ENCODE measurements at places on chromosomes 11 and 22.
A peak's percentile ranks its signal among the peaks of the same experiment; 100 is the strongest.

DNA sequence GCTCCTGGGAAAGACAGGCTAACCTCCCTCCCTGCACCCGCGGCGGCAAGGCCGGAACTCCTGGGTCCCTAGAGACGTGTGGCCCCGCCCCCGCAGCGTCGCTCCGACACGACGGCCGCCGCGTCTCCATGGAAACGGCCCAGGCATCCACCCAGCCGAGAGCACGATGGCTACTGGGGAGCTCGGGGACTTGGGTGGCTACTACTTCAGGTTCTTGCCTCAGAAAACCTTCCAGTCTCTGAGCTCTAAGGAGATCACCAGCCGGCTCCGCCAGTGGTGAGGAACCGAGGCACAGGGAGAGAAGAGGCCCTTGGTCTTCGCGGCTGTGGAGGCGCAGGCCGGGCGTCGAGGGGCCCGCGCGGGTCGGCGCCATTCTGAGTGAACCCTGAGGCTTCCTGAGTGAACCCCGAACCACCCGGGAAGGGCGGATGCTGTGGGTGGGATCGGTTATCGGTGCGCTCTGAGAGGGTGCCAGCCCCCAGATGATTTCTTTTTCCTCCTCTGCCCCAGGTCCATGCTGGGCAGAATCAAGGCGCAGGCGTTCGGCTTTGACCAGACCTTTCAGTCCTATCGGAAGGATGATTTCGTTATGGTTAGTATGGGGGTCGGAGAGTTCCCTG, at the start of gene CFAP300:
Gene CFAP300 (plus strand): TSS at position 133 of the 620 bp plus-strand sequence. CDS start 34 bp downstream, at position 167.
- DNase-seq = peak; percentile 6

DNA sequence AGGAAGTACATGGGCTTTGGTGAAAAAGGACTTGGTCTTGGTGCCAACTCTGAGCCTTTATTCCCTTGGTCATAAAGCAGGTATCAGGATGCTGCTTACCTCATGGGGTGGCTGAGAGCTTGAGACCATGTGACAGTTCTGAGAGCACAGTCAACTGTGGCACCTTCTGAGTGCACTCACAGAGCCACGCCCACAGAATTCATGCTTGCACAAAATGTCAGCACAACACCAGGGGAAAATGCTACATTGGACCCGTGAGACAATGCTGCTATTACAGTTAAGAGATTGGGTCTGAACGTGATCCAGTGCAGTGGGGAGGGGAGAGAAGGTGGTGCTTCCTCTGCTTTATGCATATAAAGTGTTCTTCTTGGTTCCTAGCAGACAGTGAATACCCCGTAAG, 79.5 kb upstream of the SPON1 start:
- no peak for DNase-seq

DNA sequence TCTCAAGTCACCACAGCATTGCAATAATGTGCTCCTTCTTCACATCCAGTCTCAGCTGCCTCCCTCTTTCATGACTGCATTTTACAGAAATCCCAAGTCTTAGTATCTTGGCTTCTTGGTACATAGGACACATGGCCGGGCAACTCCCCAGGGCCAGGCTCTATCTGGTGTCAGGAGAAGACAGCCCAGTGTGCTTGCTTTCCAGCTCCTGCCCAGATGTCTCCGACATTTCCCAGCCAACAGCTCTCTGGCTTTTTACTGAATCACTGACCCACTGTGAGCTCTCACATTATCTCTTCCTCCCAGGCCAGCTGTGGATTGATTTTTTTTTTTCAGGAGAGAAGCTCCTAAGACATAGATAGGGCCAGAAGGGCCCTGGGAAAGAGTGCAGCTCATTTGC, 346.0 kb upstream of the C11orf87 start:
- DNase-seq = no peak

- no peak for DNase-seq
These were observed at the start of gene MUC5B for GRCh38 chr11:1222491-1223345. MUC5B (plus strand) TSS chr11:1223066; CDS start chr11:1223124, 58 bp downstream.

DNA sequence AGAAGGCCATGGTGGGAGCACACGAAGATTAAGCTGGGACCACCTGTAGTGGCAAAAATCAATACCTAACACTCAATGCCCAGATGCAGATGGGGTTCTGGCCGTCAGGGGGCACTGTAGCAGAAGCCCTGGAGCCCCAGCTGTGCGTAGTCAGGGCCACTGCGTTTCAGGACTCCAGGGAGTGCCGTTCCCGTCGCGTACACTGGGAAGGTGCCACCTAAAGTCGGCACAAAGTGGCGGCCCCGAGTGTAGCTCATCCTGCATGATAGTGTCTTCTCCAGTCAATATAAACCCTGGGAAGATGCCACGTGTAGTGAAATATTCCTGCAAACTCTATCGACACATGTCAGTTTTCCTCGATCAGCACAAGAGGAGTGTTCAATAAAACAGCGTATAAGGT, 123.8 kb upstream of the NTM start:
- DNase-seq = no peak

GRCh38 chr22:19509191-19509590, 15.0 kb downstream of the CLDN5 start:
- no peak for DNase-seq

DNA sequence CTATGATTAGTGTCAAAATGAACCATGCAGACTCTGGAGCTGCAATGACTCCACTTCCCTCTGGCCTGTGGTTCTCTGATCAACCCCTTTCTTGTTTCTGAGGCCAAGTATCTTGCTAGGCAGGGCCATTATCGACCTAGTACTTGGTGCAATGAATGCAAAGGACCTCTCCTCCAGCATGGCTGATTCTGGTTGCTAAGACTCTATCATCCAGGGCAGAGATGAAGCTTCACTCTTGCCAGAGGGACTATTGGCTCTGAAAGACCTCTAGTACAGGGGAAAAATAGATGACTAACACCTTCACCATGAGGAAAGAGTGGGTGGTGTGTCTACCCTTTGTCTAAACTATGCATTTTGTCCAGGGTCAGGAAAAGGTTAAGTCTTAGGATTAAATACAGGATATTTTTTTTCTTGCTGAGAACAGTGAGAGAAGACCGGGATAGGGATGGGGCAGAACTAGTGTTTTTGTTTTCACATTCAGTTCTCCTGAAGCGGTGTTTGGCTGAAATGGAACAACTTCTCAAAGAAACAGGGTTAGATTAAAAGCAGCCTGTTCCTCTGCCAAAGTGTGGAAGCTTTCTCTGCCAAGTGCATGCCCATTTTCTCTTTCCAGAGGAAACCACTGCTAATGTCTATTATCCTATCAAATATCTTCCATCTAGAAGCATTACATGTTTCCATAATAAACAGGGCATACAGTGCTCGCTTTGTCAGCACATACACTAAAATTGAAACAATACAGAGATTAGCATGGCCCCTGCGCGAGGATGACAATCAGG, 5.0 kb upstream of the MTFP1 start:
- DNase-seq = no peak

DNA sequence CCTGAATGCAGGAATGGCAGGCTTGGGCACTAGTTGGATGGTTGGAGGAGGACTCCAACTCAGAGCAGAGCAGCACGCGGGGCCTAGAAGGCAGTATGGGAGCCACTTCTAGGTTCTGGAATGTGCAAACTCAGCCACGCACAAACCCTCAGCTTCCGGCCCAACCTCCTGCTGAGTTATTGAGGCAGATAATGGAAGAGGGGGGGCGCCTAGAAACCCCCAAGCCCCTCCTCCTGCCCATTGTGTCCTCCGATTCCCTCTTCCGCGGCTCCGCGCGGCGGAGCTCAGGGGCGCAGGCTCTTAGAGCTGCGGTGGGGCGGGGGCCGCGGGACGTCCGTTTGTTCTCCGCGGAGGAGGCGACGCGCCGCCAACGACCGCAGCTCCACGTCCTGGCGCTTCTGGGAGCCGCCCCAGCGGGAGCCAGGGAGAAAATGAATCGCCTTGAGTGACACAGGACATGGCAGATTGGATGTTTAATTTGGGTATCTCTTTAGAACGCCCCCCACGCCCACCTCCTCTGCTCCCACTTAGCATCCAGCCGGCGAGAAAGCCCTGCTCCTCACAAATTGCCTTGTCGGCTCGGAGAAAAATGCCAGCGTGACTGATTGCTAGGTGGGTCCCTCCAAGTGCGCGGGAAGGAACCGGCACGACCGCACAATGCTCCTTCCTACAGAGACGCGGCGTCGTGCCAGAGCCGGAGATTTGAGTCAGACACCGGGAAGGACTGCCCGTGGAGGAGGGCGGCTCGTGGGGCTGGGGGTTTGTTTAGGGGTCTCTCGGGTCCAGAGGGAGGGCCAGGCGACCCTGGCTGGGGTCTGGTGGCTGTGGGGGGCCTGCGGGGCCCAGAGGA, 144.6 kb downstream of the NECTIN1 start:
- no peak for DNase-seq

DNA sequence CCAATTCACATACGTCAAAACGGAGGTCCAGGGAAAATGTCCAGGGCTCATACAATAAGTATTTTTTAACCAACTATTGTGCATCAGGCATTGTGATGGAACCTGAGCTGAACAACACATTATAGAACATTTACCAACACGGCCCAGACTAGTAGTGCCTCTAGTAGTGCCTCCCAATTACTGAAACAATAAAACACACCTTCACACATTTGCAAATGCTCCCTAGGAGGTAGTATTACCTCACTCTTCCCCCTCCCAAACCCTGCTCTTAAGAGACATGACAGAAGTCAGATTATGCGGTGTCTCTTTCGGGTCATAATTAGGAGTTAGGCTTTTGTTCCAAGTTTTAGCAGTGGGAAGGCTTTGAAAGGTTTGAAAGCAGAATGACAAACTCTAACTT, 61.1 kb downstream of the PAK1 start:
- DNase-seq = no peak

DNA sequence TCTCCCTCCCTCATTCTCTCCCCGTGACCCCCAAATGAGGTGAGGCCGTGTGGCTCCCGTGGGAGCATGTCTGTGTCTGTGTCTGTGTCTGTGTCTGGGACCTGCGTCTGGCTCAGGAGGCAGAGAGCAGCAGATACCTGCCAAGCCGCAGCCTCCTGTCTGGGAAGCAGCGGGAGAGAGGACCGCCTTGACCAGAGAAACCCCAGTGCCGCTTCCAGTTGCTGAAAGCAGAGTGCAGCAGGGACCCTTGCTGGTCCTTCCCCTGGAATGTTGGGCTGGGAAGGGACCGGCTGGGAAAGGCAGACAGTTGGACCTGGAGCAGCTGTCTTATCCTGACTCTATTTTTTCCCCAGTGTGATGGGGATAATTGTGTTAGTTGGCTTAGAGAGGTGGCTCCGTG, 525 bp downstream of the CSDC2 start:
- no peak for DNase-seq

- no peak for DNase-seq
These were observed 43.3 kb downstream of the CABIN1 start for GRCh38 chr22:24054356-24054755.

- no peak for DNase-seq
These were observed 2.0 kb upstream of the TCIRG1 start for GRCh38 chr11:68036717-68037239.

DNA sequence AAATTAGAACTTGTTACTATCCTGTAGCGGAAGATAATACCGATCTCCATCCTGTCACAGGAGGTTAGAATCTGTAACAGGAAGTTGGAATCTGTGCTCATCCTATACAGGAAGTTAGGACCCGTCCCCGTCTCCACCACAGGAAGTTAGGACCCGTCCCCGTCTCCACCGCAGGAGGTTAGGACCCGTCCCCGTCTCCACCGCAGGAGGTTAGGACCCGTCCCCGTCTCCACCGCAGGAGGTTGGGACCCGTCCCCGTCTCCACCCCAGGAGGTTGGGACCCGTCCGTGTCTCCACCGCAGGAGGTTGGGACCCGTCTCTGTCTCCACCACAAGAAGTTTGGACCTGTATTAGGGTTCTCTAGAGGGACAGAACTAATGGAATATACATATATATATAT, 52.2 kb downstream of the FBLN1 start:
- DNase-seq = no peak

DNA sequence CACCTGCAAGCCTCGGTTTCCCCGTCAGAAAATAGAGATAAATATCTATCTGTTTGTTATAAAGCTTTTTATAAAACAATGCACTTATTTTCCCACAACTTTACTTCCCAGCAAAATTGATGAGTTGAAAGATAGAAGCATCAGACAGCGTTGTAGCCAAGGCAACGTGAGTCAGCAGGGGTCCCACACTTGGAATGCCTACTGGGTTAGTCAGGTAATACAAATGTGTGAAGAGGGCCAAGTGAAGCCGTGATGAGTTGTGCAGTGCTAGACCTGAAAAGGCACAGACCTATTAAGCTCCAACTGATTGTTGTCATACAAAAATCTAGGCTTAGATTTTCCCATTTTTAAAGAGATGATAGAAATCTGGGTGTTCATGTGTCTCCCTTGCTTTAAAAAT, 118.7 kb downstream of the PGR start:
- no peak for DNase-seq

- no peak for DNase-seq
These were observed 2.6 kb downstream of the HTR3B start for GRCh38 chr11:113907152-113907551.

DNA sequence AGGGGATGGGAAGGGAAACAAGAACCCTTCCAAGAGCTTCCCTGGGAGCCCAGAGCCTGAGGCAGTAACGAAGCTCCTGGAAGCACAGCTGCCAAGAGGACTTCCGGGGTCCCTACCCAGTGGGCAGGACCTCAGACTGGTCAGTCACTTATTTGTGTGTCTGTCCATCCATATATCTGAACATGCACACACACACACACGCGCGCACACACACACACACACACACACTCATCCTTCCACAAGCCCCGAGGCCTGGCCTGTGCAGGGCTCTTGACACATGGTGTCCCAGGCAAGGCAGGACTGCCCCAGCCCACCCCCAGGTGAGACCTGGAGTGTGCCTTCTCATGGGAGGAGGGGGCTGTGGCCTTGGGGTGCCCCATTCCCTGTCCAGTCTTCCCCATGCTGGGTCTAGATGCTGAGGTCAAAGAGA, 44.9 kb downstream of the IGLL5 start:
- no peak for DNase-seq

GRCh38 chr11:125304136-125304535, 139.6 kb downstream of the PKNOX2 start:
- no peak for DNase-seq

DNA sequence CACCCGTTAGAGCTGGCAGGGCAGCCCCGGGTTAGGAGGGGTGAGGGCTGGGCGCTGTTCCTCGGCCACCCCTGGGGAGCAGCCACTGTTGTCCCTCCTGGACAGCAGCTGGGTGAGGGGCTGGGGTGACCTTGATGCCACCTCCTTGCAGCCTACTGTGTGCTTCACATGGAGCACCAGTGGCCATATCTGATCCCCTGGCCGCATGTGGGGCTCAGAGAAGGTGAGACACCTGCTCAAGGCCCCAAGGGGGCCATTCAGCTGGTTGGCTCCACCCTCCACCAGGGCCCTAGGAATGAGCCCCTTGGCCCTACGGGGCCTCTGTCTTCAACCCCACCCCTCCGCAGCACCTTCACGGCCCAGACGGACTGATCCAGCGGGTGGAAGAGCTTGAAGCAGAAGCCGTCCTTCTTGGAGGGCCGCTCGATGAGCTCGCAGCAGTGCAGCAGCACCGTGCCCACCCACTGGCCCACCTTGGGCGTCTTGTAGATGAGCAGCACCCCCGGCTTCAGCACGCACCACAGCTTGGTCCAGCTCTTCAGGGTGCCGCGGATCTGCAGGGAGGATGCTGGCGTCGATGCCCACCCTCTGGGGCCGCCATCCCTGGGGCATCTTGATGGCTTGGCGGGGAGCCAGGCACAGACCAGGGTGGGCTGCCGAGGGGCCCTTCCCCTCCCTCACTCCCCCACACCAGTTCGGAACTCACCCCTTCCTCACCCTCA, 44.9 kb downstream of the OSBPL5 start:
- DNase-seq = no peak
